Activated CD4-positive, alpha-beta memory T cell treated with anti-CD3 and anti-CD28 coated beads for 36 hours (primary cell): ENCODE measurements at places on chromosomes 13 and 19. TPM values are rescaled to one million over a fixed set of nuclear protein-coding genes. Genes with fewer than 3 reads are reported as not detected.

DNA sequence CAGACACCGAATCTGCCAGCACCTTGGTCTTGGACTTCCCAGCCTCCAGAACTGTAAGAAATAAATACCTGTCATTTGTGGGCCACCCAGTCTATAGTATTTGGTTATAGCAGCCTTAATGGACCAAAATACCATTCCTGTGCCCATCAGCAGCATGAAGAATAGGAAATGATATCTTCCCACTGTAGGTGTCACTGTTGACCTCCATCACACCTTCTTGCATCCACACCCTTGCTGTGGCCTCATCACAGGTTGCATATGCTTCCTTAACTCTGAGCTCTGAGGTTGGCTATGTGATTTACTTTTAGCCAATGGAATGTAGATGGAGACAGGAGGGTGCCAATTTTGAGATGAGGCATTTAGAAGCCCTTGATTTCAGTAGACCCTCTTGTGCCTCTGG lies 242.0 kb upstream of the TSHZ3 start:
- no peaks in the 10 kb centered on the region for H3K4me1 ChIP-seq
- H3K27me3 ChIP-seq = peaks cover 13% of the 10 kb centered on the region
- DNase-seq = no peak
- no peaks in the 10 kb centered on the region for H3K36me3 ChIP-seq

DNA sequence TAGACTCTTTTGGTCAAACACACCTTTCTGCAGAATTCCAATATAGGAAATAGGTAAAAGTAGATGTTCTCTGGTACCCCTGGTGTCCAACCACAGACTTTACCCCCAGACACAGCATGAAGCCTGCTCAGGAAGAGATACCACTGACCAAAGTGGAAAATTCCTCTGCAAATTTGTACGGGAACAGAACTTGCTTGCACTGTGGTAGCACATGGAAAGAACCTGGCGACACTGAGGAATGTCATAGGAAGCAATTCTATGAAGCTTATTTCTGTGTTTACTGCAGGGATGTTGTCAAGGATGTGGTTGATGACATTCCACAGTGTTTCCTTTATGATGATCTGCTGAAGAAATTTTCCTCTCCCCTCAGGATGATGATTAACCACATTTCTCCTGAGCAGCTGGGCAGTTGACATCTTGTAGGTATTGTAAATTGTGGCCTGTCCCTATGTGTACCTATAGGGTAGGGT lies 48.9 kb upstream of the TNFSF11 start:
- H3K27me3 ChIP-seq = no peaks in the 10 kb centered on the region
- no peak for DNase-seq
- H3K4me3 ChIP-seq = no peak overlapping the region

DNA sequence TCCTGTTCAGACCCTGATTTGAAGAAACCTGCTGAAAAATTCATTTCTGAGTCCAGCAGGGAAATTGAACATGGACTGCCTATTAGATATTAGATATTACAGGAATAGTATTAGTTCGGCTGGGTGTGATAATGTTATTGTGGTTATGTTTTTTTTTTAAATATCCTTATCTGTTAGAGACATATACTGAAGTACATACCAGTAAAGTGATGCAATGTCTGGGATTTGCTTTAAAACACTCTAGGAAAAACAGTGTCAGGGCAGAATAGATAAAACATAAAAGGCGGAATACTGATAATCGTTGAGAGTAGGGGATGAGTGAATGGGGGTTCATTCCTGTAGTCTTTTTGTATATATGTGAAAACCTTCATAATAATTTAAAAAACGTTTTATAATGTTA lies 28.7 kb upstream of the AMER2 start:
- H3K4me1 ChIP-seq = no peaks in the 10 kb centered on the region
- H3K27me3 ChIP-seq = peaks cover 17% of the 10 kb centered on the region
- H3K27ac ChIP-seq = no peak overlapping the region
- no peak overlapping the region for H3K4me3 ChIP-seq

The SOX1 gene
- total RNA-seq = not detected

The C19orf81 gene
- total RNA-seq = 0.69 TPM

DNA sequence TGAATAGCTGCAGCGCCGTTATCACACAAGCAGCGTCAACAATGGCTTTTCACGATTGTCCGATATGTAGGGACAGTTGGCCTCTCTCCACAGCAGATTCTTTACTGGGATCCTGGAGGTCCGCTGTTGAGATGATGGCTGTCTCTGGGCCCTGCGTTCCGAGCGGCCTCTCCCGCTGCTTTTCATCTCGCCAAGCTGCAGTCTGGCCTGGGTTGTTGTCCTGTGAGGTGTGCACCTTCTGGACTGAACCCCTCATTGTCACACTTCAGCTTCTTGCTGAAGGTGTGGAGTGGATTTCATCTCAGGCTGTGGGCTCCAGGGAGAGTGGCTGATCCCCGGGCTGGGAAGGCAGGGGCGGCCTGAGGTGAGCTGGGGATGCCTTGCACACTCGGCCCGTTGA lies 9.6 kb downstream of the UPF1 start:
- H3K27ac ChIP-seq = no peak overlapping the region
- no peaks in the 10 kb centered on the region for H3K27me3 ChIP-seq
- H3K4me3 ChIP-seq = no peak overlapping the region
- peaks cover 27% of the 10 kb centered on the region for H3K36me3 ChIP-seq

The ZNF615 gene
- total RNA-seq = 7.5 TPM

The PSG3 gene
- total RNA-seq = not detected

DNA sequence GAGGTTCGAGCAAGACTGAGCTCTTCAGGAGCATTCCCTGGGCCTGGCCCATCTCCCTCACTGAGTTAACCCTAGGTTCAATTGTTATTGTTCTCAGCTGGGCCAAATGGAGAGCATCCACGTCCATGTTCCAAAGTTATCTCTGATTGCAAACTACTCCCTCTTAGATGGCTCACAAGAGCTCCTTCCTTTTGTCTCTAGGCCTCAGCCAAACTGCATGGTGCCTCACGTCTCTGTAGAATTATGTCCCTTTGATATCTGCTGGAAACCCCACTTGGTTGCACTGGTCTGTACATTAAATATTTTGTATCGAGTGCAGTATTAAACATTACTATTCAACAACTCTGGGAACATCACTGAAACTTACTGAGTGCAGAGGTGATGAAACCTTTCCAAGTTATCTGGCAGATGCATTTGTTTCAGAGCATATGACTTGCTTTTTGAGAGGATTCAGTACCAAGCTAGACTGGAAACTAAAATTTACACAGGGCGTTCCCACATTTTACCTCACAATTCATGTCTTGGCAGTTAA lies 38.1 kb downstream of the DOCK9 start:
- no peak overlapping the region for H3K27ac ChIP-seq
- DNase-seq = no peak
- H3K4me3 ChIP-seq = no peak overlapping the region
- H3K4me1 ChIP-seq = peaks cover 4% of the 10 kb centered on the region

DNA sequence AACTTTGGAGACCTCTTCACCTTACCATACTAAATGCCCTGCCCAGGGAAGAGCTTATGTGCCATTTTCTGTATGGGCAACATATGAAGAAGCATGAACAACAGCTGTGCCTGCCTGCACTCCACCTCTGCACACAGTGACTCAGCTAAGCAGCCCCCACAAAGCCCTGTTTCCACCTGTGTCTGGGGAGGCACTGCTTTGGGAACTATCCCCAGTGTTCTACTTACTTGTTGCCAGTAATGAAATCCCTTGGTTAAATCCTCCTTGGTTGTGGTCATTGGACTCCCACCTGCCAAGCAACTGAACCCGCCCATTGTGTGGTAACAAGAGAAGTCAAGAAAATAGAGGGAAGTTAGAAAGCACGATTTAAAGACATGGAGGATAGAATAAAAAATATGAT lies 84.6 kb downstream of the NALCN start:
- peaks cover 1% of the 10 kb centered on the region for H3K27me3 ChIP-seq
- H3K4me1 ChIP-seq = no peaks in the 10 kb centered on the region
- H3K36me3 ChIP-seq = no peaks in the 10 kb centered on the region
- no peak for DNase-seq
- no peak overlapping the region for H3K27ac ChIP-seq

- peaks cover 16% of the 10 kb centered on the region for H3K4me1 ChIP-seq
- peaks cover 50% of the 10 kb centered on the region for H3K36me3 ChIP-seq
- H3K27ac ChIP-seq = no peak overlapping the region
- no peaks in the 10 kb centered on the region for H3K27me3 ChIP-seq
Observed at GRCh38 chr19:35271546-35271945, 2.8 kb downstream of the USF2 start.

The TPRX1 gene
- not detected for total RNA-seq

GRCh38 chr13:113743366-113744195 lies 15.4 kb upstream of the TMEM255B start:
- peaks cover 24% of the 10 kb centered on the region for H3K4me1 ChIP-seq
- no peak for DNase-seq
- peaks cover 17% of the 10 kb centered on the region for H3K27me3 ChIP-seq
- H3K36me3 ChIP-seq = no peaks in the 10 kb centered on the region
- no peak overlapping the region for H3K27ac ChIP-seq

The TTYH1 gene
- not detected for total RNA-seq

The PCDH17 gene
- total RNA-seq = not detected

DNA sequence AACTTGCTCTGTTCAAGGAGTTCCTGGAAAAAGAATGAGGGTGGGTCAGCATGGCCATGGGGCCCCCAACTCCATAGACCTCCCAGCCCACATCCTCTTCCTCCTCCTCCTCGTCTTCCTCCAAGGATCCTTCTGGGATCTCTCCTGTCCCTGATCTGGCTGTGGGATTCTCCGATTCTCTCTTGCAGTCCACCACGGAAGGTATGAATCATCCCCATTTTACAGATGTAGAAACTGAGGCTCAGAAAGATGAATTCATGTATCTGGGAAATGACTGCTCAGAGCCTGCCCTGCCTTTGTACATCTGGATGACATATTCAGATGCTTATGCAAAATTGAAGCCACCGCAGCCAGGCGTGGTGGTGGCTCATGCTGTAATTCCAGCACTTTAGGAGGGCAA lies 2.2 kb upstream of the KANK2 start:
- no peak overlapping the region for H3K27ac ChIP-seq
- no peak for DNase-seq

GRCh38 chr19:17511724-17512573 lies 500 bp downstream of the PGLS start:
- peaks cover 14% of the 10 kb centered on the region for H3K36me3 ChIP-seq
- H3K27me3 ChIP-seq = no peaks in the 10 kb centered on the region
- H3K4me3 ChIP-seq = peak overlapping the region; percentile 96
- DNase-seq = peak; percentile 90
- H3K27ac ChIP-seq = peak overlapping the region; percentile 80

GRCh38 chr19:4197625-4198466 lies 15.4 kb downstream of the ANKRD24 start:
- H3K36me3 ChIP-seq = peaks cover 6% of the 10 kb centered on the region
- DNase-seq = peak; percentile 36
- peaks cover 43% of the 10 kb centered on the region for H3K27me3 ChIP-seq
- peaks cover 9% of the 10 kb centered on the region for H3K4me1 ChIP-seq

DNA sequence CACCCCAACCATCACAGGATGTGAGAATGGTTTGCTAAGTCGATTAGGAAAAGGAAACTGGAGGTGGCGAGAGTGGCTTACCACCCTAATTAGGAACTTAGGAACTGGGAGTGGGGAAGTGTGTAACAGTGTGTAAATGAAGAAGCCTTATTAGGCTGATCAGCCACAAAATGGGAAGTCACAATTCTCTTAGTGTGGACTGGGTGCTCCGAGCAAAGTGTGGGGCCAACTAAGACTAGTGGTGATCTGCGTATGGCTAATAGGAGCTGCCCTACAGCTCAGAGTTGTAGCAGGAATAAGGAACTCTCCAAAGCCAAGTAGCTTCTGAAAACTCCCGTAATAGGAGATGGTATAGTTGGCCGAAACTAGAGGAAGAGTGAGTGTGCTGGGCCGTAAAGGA lies 7.6 kb downstream of the SIGLEC11 start:
- peaks cover 19% of the 10 kb centered on the region for H3K27me3 ChIP-seq
- no peak for DNase-seq
- H3K27ac ChIP-seq = no peak overlapping the region
- H3K36me3 ChIP-seq = no peaks in the 10 kb centered on the region

The PRTN3 gene
- not detected for total RNA-seq

DNA sequence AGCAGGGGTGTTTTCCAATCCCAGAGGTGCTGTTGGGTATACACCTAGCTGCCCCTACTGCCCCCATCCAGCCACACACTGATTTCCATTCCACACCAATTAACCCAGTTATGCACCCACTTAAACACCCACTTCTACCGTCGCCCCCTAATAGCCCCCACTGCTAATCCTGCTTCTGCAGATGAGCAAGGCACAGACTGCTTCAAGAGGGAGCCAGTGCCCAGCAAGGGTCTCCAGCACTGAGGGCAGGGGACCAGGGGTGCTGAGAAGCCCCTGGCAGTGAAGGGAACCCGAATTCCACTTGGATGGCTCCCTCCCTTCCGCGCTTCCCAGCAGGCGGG lies 1.2 kb downstream of the FXYD7 start:
- no peaks in the 10 kb centered on the region for H3K36me3 ChIP-seq
- no peaks in the 10 kb centered on the region for H3K27me3 ChIP-seq
- peaks cover 30% of the 10 kb centered on the region for H3K4me1 ChIP-seq
- no peak overlapping the region for H3K27ac ChIP-seq
- no peak overlapping the region for H3K4me3 ChIP-seq

The NTN5 gene
- 0.70 TPM for total RNA-seq

The FAM216B gene
- not detected for total RNA-seq

The SERPINE3 gene
- not detected for total RNA-seq

DNA sequence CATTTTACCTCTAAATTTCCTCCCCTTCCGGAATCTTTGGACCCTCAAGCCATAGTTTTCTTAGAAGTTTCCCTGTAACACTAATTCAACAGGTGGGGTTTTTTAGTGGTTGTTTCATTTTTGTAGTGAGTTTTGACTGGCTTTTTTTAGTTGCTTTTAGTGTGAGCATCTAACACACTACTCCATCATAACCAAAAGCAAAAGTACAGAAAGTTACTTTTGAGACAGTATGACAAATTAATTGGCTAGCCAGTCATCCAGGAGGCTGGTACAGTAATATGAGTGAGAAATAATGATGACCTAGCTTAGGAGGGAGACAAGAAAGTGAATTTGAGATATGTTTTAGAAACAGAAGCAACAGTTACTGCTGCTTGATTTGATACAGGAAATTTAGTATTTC lies 71.5 kb downstream of the DNAJC15 start:
- peaks cover 22% of the 10 kb centered on the region for H3K4me1 ChIP-seq
- peaks cover 12% of the 10 kb centered on the region for H3K36me3 ChIP-seq
- H3K27ac ChIP-seq = peak overlapping the region; percentile 40
- no peaks in the 10 kb centered on the region for H3K27me3 ChIP-seq

The NCR1 gene
- not detected for total RNA-seq

DNA sequence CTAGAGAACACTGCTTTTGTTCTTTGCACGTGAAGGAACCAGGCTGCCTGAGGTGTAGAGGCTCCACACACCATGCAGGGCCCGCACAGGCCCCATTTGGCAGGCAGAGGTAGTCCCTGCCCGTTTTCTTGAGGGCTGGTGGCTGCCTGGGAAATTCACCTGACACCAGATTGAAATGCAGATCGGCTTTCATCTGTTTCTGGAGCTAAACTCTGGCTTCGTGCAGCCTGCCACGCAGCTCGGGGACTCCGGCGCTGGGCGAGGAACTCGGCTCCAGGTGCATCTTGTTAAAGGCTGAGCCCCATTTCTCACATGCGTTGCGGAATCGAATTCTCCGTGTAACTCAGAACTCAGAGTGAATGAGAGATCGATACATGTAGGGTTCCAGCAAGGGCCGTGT lies 37.7 kb downstream of the ATP11A start:
- H3K27me3 ChIP-seq = no peaks in the 10 kb centered on the region
- no peak overlapping the region for H3K27ac ChIP-seq
- H3K4me1 ChIP-seq = peaks cover 33% of the 10 kb centered on the region
- H3K36me3 ChIP-seq = no peaks in the 10 kb centered on the region

The ZNF254 gene
- 7.7 TPM for total RNA-seq

The ZNF441 gene
- total RNA-seq = 6.4 TPM

The RPS28 gene
- total RNA-seq = 2,068 TPM

GRCh38 chr13:91136806-91137205 lies 210.7 kb upstream of the MIR17HG start:
- no peaks in the 10 kb centered on the region for H3K36me3 ChIP-seq
- H3K27ac ChIP-seq = no peak overlapping the region
- no peak overlapping the region for H3K4me3 ChIP-seq
- DNase-seq = no peak
